ENCODE measurements at places on chromosomes 4 and X.
A peak's percentile ranks its signal among the peaks of the same experiment; 100 is the strongest.

- DNase-seq, result peak; percentile 49
Measured at GRCh38 chrX:15336023-15336413, 695 bp upstream of the PIGA start.

DNA sequence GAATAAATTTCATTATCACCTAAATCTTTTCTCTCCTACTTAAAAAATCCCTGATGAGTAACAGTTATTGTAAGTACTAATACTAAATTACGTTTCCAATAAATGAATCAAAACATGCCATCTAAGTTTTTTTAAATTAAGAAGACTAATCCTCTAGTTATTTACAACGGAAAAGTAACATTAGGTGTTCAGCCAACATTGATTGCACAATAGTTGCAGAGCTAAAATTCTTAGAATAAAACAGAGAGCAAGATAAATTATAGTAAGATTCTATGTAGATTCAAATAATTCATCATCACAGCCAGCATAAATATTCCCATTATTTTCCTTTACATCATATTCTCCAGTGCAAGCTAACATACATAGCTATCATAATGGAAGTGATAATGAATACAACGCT is 139.2 kb downstream of the HDX start:
- no peak for DNase-seq

GRCh38 chr4:155371432-155372043 is 5.2 kb downstream of the MAP9 start:
- no peak for DNase-seq

DNA sequence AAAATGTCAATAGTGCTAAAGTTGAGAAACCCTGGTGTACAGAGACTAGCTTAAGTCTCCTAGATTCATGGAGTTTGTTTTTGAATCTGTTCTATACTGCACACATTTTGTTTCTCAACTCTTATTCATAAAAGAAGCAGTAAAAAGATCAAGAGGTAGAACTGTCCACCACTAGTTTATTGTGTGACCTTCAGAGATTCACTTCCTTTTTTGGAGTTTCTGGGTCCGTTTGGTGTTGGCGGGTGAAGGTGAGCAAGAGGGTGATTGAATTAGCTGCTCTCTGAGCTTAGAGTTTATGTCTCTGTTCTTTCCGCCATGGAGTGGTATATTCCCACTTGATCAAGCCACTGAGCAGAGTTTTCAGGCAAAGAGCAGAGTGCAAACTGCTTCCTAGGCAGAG is 21.4 kb upstream of the PLAC1 start:
- no peak for DNase-seq

- no peak for DNase-seq
Measured at GRCh38 chr4:52627876-52628275, 31.2 kb downstream of the USP46 start.

- no peak for DNase-seq
Measured at GRCh38 chrX:70079870-70080269, 17.6 kb downstream of the OTUD6A start.

- DNase-seq, result no peak
Measured at GRCh38 chrX:22409418-22409817, 136.7 kb downstream of the CBLL2 start.

DNA sequence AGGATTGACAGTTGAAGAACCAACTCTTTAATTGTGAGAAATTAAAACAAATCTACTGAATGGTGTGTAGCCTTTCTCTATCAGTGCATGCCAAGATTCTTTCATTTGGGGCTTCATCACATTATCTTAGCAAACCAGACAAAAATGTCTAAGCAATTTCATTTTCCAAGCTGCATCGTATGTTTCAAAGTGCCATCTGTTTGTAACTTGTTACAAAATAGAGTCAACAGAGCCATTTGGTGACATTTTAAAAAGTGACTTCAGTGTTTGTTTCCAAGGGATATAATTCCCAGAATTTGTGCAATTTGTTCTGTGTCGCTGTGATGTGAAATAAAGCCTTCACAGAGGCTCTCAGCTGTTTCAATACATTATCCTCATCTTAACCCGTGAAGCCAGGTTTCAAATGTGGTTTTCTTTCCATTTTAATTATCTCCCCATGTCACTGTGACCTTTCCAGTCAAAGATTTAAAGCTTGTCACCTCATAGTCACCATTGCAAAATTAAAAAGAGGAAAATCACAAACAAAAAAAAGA is 46.0 kb upstream of the C1QTNF7 start:
- DNase-seq, result no peak

DNA sequence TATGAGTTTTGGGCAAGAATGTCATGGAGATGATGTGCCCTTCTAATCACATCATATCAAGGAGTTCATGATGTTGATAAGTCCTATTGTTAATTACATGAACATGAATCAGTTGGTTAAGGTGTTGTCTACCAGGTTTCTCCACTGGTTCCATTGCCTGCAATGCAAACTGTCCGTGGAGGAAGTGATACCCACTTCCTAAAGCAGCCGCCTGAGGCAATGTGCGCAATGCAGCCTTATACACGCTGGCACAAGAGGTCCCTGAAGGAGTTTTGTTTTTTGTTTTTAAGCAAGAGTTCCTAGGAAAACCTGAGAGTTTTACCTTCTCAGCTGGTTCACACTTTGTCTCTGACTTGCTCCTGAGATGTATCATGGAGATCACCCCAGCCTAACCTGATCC is 5.9 kb upstream of the GPKOW start:
- no peak for DNase-seq

- no peak for DNase-seq
Measured at GRCh38 chrX:50874876-50875275, 35.7 kb upstream of the BMP15 start.

GRCh38 chr4:39044364-39044955 is 12.3 kb upstream of the TMEM156 start:
- peak; percentile 99 for DNase-seq

DNA sequence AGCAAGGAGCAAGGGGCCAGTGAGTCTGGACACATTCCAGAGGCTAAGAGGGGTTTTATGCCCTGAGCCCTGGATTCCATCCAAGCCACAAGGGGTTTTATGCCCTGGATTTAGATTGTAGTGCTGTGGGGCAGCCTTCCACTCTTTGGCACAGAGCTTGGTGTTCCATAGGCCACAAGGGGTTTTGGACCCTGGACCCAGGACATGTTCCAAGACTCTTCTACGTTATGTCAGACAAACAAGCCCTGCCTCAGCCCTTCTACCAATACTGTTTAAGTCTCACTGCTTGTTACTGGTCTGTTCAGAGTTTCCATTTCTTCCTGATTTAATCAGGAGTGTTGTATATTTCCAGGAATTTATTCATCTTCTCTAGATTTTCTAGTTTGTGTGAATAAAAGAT is 12.8 kb upstream of the SCARB2 start:
- DNase-seq, result no peak

GRCh38 chrX:139126493-139126892 is 404.0 kb upstream of the F9 start:
- peak; percentile 1 for DNase-seq

GRCh38 chr4:184363258-184363657 is 111.1 kb downstream of the IRF2 start:
- no peak for DNase-seq

DNA sequence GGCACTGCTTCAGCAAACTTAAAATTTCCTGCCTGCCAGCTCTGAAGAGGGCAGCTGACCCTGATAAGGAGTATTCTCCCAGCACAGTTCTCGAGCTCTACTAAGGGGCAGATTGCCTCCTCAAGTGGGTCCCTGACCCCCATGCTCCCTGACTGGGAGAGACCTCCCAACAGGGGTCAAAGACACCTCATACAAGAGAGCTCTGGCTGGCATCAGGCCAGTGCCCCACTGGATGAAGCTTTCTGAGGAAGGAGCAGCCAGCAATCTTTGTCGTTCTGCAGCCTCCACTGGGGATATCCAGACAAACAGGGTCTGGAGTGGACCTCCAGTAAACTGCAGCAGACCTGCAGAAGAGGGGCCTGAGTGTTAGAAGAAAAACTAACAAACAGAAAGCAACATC is 1118.3 kb upstream of the ADGRL3 start:
- DNase-seq, result no peak

Measured in activated CD4-positive, alpha-beta T cell treated with anti-CD3 and anti-CD28 coated beads, Interleukin-2, amount 50 U/mL, for 48 hours (primary cell).